ENCODE measurements at places on chromosomes 3 and 15. TPM values are rescaled to one million over a fixed set of nuclear protein-coding genes. Genes with fewer than 3 reads are reported as not detected.

Gene FNDC3B
- total RNA-seq = 128 TPM

Gene CCDC71
- 28.3 TPM for total RNA-seq

Gene NBEAL2
- total RNA-seq = 2.2 TPM

Gene PRTG
- total RNA-seq = 1.7 TPM

Gene ZIC1
- total RNA-seq = not detected

DNA sequence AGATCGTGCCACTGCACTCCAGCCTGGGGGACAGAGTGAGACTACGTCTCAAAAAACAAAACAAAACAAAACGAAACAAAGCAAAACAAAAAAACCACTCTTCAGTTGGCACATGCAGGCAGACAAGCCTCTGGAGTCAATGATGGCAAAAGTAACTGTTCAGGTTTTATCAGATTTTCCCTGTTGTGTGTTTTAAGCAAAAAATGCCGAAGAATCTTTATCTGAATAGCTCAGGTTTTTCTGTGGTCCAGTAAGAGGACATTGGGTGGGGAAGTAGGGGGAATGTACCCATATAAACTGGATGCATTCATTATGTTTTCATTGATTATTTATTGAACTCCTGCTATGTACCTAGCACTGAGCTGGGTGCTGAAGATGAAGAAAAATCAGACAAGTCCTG lies 20.8 kb upstream of the BCL2A1 start:
- DNase-seq = no peak

DNA sequence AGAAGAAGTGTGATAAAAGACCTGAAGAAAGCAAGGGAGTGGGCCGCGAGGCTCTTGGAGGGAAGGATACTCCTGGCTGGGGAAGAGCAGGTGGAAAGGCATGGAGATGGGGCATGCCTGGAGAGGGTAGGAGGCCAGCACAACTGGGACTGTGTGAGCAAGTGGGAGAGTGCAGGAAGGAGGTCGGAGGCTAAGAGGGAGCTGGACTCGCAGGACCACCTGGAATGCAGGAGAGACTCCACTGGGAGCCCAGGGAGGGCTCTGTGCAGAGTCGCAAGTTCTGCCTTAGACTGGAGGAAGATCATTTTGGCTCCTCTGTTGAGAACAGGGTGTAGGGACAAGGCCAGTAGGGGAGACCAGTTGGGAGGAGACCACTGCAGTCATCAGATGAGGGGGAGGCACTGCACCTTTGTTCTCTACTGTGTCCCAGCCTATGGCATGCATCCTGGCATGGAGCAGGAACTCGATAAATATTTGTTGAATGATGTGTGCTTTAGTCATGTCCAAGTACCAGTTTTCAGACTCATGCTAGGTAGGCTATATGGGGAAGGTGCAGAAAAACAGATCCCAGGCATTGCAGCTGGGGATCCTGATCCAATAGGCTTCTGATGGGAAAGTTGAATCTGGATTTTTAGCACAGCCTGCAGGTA lies 13.7 kb downstream of the FAM107A start:
- DNase-seq = no peak

DNA sequence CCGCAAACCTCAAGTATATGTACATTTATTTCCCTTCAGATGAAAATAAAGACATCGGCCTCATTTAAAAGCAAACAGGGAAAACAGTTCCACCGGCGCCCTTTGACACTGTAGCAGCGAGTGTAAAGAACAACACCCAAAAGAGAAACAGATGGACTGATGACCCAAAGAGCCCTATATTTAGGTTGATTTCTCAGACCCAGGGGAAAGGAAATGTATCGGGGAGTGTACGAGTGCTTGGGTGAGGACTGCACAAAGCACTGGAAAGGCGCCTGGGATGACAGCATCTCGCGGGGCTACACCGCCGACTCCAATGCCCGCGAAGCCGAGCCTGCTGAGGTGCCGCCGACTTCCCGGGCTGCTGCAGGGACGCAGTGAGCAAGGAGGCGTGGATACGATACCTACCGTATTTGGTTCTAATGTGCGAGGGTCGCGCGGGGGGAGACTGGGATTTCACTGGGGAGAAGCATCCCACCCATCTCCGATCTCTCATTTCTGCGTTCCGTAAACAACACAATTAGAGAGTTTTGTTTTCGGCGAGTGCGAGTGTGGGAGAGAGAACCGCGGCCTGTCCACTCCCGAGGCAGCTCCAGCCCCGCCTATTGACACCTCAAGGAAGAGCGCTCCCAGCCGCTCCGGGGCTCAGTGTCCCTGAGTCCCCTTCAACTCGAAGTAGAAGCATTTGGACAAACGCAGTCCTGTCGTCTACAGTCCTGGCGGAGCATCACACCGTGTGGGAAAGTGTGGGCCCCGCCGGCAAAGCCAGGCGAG lies 2.0 kb downstream of the MECOM start:
- DNase-seq = peak; percentile 36

DNA sequence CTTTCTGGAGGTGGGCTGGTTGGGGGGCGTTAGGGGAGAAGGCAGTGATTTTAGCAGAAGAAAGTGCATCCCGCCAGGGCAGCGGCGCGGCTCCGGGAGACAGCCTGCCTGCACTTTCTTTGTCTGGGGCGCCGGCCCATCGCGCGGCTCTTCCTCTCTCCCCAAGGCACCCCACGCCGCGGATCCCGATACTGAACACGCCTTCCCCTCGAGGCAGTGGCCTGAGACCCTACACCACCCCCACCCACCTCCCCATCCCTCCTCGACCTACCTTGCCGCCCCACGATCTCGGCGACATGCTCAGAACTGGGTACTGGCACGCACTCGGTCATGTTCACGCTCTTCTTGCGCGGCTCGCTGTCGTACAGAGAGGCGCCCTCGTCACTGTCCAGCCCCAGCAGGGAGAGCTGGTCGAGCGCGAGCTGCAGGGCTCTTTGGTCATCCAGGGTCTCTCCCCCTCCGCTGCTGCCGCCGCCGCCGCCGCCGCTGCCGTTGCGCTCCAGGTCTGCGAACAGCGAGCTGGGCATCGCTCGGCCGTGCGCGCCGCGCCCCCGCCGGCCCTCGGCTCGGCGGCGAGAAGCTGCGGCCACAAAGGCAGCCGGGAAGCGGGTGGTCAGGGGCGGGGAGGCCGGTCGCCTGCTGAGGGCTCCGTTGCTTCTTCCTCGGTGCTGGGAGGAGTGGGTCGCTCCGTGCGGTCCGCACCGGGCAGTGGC lies 483 bp downstream of the MEX3B start:
- peak; percentile 54 for DNase-seq

DNA sequence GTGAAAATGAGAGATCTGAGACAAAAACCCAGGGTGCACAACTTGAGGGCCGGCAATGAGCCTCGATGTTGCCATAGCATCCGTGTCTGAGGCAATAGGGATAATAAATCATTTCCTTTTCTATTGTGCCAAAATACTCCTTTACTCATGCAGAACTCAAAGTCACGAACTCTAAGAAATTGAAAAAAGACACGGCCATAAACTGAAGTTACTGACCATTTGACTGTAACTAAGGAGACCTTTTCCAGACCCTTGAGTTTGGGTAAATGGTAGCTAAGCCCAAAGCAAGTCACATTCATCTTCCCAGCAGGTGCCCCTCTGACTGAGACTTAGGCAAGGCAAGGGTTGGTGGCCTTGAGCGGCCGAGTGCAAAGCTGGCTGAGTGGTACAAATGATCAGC lies 141.2 kb upstream of the SLCO3A1 start:
- no peak for DNase-seq

- DNase-seq = no peak
These were observed 264.8 kb upstream of the NSMCE3 start for GRCh38 chr15:29534378-29534777.
